ENCODE measurements at places on chromosomes 13 and 19.

GRCh38 chr19:1387684-1388636 lies 4.3 kb downstream of the NDUFS7 start:
- no peak for DNase-seq

DNA sequence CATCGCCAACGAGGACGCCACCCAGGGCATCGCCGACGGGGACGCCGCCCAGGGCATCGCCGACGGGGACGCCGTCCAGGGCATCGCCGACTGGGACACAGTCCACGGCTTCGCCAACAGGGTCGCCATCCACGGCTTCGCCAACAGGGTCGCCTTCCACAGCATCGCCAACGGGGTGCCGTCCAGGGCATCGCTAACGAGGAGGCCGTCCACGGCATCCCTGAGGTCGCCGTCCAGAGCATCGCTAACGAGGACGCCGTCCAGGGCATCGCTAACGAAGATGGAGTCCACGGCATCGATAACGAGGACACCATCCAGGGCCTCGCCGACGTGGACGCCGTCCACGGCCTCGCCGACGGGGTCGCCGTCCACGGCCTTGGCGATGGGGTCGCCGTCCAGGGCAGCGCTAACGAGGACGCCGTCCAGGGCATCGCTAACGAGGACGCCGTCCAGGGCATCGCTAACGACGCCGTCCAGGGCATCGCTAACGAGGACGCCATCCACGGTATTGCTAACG lies 947.8 kb downstream of the TUBA3C start:
- DNase-seq, result no peak

DNA sequence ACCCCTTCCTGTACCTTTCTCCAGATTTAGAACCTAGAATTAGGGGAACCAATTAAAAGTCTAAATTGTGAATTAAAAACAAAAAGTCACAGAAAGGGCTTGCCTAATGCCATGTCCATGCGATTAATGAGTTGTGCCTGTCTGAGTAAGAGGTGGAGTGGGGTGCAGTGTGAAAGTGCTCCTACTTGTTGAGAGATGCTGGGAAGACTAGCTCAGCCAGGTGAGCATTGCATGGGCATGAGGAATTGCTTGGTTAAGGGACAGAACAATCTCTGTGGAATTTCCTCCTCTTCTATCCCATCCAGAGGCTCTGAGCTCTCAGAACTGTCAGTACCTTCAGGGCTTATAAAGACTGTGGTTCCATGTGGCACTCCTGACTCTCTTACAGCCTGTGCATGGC lies 159.0 kb upstream of the UBL3 start:
- DNase-seq, result no peak

GRCh38 chr13:51050021-51050830 lies 60.8 kb downstream of the C13orf42 start:
- DNase-seq, result no peak

- no peak for DNase-seq
Measured at GRCh38 chr13:49812812-49813211, 20.3 kb upstream of the KPNA3 start.

- no peak for DNase-seq
Measured at GRCh38 chr13:48456546-48456945, 43.6 kb upstream of the LPAR6 start.

DNA sequence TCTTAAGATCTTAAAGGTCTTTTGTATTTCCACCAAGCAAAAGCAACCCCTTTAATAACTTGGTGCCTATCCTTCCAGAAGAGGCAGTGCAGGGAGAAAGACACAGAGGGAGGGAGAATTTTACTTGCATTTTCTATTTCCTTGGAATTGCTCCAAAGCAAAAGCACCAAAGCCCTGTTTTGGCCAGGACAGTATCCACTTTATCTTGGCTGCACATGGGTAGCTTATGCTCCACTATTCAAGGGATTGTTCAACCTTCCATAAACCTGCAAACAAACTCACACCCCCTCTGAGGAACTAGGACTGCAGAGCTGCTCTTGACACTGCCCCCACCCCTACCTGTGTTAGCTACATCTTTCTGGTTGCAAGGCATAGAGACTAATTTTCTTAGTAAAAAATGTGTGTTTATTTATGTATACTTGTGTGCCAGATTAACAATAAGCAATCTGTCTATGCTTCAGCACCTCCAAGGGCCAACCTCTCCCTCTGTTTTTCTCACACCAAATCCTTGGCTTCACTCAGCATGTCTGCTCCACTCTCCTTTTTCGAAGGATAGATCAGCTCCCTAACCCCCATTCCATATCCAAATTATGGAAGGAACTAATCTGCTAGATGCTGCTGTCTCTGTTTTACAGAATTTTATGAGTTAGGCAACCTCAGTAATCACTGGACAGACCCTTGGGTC lies 68.1 kb upstream of the KLF12 start:
- DNase-seq, result no peak

DNA sequence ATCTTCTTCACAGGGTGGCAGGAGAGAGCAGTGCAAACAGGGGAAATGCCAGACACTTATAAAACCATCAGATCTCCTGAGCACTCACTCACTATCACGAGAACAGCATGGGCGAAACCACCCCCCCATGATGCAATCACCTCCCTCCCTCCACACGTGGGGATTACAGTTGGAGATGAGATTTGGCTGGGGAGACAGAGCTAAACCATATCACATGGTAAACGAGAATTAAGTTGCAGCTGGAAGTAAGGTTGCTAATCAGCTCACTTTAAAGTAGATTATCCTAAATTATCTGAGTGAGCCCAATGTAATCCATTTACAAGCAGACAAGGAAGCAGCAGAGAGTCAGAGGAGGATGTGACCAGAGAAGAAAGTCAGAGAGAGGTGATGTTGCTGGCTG lies 102.2 kb upstream of the IPO5 start:
- no peak for DNase-seq

GRCh38 chr13:49749848-49750247 lies 42.6 kb downstream of the KPNA3 start:
- DNase-seq, result no peak

DNA sequence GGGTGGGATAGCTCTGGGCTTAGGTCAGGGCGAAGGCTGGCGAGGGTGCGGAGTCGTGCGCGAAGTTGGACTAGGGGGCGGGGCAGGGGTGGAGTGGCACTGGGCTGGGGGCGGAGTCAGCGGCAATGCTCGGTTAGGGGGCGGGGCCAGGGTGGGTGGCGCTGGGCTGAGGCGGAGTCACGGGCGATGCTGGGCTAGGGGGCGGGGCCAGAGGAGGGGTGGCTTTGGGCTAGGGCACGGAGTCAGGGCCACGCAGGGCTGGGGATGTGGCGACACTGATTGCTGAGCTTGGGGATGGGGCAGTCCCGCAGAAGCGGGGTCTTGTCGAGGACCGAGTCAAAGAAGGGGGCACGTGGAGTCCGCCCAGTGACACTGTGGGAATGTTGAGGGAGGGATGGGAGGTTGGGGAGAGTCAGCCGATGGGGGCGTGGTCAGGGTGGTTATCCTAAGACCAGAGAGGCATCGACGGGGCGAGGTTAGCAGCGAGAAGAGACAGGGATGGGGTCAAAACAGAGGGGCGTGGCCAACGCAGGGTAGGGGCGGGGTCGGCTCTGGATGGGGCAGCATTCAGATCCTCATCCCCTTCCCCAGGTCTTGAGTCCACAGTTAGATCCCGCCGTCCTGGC lies 8.7 kb downstream of the HOMER3 start:
- DNase-seq, result peak; percentile 74

DNA sequence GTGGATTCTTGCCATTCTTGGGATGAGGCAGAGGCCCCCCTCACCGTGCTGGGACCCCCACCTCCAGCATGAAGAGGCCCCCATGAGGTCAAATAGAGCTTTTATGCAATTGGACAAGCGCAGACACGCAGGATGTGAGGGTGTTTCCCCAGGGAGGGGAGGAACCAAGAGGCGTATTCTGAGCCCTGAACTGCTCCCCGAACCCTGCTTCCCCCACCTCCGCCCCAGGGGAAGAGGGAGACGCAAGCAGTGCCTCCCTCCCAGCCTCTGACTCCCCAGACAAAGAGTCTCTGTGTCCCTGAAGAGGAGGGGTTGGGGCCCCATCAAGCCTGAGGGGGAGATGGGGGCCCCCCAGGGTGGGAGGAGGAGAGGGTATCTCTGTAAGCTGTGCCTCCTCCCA lies 1.3 kb upstream of the RDH8 start:
- DNase-seq, result no peak

GRCh38 chr19:4066682-4067395 lies at the start of gene ZBTB7A:
TSS of gene ZBTB7A (minus strand) at chr19:4066899. CDS start at chr19:4055232, 11,667 bp downstream.
- peak; percentile 92 for DNase-seq

- no peak for DNase-seq
Measured at GRCh38 chr19:45887200-45887710, 1.3 kb upstream of the IRF2BP1 start.

DNA sequence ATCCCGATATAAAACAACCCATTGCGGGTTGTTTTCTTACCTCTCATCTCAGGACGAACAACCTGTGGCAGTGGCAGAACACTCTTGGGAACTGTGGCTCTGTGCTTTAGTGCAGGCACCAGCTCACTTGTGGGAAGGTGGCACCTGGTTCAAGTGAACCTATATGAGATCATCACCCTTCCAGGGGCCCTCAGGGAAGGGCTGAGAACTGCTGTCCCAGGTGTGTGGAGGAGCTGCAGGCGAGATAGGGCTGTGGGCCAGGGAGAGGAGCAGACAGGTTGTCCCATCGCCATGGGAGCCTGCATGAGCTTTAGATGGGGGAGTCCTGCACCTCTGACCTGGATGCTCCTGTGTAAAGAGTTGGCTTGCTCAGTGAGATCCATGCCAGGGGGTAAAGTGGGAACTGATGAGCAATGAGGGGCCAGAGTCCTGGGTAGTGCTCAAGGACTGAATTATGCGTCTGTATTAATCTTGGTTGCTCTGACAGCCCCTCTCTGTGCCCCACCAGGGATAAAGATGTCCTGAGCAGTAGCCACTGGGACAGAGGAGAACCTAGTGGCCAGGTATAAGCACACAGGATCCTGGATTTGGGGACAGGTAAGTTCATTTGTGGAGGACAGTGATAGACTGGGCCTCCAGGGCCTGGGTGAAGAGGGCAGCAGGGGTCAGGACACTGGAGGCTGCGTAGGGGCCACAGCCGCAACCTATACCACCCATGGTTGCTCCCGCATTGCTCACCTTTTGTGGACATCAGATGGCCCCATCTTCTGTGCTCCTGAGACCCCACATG lies 8.7 kb downstream of the CEACAM4 start:
- DNase-seq, result no peak

GRCh38 chr13:62387647-62388046 lies 972.0 kb upstream of the PCDH20 start:
- DNase-seq, result no peak

GRCh38 chr19:5128936-5129389 lies 160.1 kb downstream of the KDM4B start:
- DNase-seq, result no peak

DNA sequence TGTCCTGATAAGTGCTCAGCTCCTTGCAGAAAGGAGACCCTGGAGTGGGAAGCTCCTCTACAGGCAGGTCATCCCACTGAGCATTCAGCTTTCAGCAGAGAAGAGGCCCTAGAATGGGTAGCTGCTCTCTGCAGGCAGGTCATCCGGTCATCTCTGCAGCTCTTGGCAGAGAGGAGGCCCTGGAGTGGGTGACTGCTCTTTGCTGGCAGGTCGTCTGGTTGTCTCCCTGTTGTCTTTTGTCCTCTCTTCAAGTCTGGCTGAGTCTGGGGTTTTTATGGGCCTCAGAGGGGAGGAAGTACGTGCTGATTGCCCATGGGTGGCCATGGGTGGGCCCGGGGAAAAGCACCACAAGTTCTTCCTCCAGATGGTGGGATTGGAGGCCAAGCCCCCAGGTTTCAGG lies 250.3 kb upstream of the EDNRB start:
- DNase-seq, result no peak

DNA sequence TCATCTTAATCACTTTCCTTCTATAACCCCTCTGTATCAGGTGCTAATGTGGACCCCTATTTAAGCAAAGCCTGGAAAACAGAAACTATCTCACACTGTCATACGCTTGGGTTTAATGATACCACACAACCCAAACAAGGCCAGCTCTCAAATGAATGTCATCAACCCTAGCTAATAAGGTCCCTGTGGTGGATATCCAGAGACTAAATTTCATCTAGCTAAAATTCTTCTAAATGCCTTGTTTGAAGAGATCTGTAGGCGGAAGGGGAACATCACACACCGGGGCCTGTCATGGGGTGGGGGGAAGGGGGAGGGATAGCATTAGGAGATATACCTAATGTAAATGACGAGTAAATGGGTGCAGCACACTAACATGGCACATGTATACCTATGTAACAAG lies 95.5 kb downstream of the FOXO1 start:
- DNase-seq, result no peak

GRCh38 chr13:105127732-105128131 lies 1407.7 kb downstream of the EFNB2 start:
- DNase-seq, result no peak

GRCh38 chr19:42081584-42082203 lies 5.7 kb downstream of the ZNF574 start:
- no peak for DNase-seq

DNA sequence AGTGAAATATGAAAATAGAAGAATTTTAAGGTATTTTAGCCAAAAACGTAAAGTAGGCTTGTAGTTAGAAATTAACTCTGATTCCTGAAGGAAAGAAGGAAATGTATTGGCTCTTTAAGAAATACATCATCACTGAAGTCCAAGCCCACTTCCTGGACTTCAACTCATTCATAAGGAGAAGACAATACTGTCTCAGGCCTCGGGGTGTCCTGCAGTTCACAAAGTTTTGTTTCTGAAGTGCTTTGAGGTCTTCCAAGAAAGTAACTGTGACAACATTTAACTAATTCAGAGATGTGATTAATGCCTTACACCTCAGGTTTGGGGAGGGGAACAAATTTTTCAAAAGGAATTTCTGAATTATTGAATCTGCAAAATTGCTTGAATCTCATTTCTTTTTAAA lies 65.8 kb upstream of the STARD13 start:
- no peak for DNase-seq

DNA sequence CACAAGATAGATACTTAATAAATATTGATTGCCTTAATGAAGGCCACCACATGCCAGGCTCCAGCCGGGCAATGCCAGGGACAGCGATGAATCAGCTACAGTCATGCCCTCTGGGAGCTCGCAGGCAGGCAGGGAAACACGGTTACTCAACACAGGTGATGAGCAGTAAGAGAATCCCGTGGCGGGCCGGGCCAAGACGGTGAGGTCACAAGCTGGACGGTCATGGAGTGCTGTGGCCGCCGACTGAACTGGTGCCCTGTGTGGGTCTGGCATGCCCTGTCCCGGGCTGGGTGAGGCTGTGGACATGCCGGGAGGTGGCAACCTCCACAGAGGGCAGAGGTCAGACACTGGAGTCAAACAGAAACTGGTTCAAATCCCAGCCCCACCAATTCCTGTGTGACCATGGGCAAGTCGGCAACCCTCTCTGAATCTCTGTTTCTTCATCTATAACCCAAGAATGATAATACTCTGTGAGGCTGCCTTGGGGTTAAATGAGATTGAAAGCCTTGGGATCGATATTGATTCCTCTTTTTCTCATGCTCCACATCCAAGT lies 13.2 kb upstream of the PAK4 start:
- no peak for DNase-seq
